Hematopoietic multipotent progenitor cell treated with erythropoietin and hydrocortisone succinate and interleukin-3 and kit ligand, for 6 days (in vitro differentiated cells): ENCODE measurements at places on chromosomes 1 and 21.
A peak's percentile ranks its signal among the peaks of the same experiment; 100 is the strongest.

DNA sequence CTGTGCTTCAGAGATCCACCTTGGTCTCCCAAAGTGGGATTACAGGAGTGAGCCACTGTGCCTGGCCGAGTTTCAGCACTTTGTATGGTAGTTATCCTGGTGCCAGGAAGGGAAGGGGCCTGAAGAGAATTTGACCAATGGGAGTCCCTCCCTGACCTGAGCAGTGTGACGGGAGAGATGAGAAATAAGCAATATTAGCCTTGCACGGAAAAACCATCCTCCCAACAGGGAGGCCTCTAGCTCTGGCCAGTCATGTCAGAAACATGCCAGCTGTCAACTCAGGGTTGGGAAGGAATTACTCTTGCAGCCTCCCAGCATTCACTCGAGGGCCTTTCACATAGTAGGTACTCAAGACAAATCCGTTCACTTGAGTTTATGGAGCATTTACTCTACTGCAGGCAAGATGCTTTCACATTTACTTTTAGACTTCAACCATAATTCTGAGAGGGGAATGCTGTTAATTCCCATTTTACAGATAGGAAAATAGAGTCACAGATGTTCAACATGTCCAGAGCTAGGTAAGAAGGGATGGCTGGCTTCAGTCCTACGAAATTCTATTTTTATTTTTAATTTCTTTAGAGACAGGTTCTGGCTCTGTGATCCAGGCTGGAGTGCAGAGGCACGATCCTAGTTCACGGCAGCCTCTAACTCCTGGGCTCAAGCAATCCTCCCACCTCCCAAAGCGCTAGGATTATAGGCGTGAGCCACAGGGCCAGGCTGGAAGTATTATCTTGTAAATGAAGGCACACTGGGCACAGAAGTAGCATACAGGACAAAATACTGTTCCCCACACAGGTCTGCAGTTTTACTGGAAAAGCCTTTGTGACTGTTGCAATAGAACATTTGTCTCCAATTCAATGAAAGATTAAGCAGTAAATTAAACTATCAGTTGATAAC, 3.2 kb upstream of the ATP13A2 start:
- no peak for DNase-seq

GRCh38 chr1:192272732-192273131, 44.1 kb upstream of the RGS21 start:
- DNase-seq = peak; percentile 32

DNA sequence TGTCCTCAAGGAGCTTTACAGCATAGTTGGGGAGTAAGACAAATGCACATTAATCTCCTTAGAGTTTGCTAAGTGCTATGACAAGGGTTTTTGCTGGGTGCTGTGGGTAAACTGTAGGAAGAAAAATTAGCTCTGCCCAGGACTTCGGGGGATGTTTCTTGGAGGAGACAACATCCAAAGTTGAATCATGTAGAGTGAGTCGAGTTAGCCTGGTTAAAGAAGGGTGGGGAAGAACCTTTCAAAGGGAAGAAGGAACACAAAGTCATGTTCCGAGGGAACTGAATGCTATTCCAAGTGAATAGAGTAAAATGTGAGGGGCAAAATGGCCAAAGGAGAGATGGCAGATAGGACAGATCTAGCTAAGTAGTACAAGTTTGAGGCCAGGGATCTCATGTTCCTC, 17.1 kb downstream of the SPRTN start:
- peak; percentile 14 for DNase-seq

DNA sequence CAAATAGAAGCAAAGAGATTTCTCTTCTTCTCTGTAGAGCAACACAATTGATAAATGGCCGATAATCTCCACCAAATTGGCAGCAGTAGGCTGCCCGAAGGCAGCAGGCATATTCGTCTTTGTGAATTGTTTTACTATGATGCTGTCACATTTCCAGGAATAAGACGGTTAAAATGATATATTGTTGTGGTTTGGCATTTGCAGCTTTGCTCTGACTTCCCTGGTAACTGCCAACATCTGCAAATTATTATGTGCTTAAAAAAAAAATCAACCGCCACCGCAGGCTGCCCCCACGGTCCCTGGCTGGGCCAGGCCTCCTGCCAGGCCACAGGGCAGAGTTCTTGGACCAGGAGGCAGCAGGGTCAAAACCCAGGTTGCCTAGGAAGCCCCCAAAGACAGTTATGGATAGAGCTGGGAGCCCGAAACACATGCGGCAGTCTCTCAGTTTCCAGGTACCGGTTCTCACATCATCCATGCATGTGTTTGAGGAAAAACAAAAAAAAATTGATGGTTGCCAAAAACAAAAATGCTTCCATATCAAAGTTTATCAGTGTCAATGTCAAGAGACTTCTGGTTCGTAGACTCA, 179.3 kb downstream of the ETS2 start:
- DNase-seq = peak; percentile 97

DNA sequence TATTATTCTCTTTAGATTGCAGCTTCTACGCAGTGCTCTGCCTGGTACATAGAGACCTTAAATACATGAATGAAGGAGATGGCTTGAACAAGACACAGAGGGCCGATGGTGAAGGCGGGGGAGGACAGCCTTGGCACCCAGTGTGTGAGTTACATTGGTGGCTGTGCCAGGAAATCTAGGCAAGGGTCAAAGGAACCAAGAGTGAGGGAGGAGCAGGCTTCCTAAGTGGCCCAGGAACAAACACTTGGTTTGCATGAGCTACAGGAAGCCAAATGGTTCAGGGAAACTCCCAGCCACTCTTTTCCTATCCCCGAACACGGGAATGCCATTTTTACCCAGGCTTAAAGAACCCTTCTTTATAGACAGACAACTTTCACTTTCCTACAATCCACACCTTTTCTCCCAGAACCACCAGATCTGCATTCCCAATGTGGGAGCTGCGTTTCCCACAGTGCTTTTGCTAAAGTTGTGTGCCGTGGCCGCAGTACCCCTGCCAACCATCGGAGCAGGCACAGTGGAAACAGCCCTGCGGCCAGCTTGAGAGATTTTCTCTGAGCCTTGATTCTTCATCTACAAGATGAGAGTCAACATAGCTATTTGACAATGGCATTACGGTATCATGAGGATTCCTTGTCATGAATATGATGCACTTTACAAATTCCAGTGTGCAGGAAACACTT, 3.5 kb upstream of the CLEC20A start:
- no peak for DNase-seq

DNA sequence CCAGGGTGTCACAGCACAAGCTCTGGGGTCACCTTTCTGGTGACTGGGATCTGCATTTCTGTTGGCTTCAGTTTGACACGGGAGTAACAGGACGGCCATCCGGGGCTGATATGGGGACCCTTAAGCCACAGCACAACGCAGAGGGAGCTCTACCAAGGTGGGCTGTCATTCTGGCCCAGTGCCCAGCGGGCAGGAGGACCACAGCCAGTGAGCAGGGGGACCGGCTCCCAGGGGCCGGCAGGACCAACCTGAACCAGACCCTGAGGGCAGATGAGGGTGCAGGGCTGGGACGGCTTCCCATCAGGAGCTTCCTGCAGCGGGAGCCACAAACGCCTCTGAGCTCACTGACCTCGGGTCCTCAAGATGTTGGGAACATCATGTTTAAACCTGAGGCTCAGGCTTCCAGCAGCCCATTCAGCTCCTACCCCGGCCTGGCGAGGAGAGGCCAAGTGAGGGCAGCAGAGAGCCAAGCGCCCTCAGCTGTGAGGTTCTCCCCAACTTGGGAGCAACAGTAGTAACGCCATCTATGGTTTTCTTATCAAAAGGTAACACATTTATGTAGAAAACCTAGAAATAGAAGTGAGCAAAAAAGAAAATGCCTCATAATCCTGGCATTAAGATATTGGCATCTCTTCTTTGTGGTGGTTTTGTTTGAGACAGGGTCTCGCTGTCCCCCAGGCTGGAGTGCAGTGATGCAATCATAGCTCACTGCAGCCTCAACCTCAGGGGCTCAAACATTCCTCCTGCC, 26.8 kb downstream of the TMEM201 start:
- peak; percentile 92 for DNase-seq

GRCh38 chr1:204299814-204300365, 59.8 kb downstream of the PLEKHA6 start:
- DNase-seq = no peak

GRCh38 chr1:115077286-115077983, 11.9 kb downstream of the TSPAN2 start:
- DNase-seq = no peak

- DNase-seq = no peak
Measured at GRCh38 chr1:53682881-53683280, 56.1 kb downstream of the GLIS1 start.

- no peak for DNase-seq
Measured at GRCh38 chr1:228038387-228039005, 31.7 kb downstream of the WNT3A start.

DNA sequence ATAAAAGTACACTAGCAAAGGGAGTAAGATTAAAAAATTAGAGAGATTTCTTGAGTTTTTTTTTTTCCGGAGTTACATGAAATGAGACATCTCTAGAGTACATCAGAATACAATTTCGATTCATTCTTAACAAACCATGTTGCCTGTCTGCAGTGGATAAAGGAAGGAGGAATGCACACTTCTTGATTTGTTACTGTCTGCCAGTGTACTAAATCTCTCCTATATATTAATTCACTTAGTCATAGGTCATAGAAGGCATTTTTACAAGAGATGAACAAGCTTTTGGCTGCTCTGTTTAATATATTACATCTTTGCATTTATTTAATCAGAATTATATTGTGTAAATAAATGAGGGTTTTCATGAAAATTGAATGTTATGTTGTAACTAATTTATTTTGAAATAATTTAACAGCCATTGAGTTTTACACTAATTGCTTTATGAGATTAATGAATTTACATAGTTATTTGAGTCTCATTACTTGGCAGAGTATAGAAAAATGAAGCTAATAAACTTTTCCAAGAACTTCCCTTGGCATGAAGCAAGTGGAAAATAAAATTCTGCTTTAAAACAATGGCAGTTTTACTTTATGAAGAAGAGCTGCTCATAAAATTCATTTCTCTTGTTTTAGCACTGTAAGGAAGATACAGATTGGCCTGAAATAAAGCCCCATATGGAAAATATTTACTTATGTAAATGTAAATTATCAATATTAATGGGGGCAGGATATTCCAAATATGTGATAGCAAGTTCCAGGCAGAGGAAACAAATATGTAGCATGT, 1284.7 kb downstream of the BRINP3 start:
- no peak for DNase-seq

DNA sequence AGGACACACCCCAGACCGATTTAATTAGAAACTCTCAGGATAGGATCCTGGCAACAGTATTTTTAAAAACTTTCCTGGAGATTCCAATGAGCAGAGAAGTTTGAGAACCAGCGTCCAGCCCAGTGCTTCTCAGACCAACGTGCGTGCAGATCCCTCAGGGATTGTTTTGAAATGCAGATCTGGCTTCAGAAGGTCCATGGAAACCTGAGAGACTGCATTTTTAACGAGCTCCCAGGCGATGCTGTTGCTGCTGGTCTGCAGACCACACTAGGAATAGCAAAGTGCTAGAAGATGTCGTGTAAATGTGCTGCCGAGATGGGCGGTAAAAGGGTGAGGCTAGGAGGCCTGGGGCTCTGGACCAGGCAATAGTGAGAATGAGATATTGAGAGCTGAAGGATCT, 18.4 kb upstream of the CASQ1 start:
- DNase-seq = no peak

DNA sequence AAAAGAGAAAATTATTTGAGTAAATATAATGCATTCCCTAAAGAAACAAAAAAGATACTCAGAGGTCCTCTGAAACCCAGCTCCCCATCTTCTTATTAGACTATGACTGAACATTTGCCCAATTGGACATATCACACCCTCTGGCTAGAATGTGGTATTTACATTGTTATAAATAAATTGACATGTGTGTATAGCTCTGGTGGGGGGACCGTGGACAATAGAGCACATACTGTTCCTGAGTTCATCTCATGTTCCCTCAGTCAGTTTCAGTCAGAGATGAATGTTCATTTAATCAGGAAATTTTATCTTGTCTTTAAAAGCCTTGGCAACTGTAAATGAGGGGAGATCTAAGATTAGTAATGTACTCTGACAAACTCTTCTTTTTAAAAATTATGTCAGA, 459.3 kb upstream of the ADAMTS5 start:
- no peak for DNase-seq

GRCh38 chr1:33599516-33600115, 127.2 kb downstream of the ZSCAN20 start:
- DNase-seq = no peak

- no peak for DNase-seq
Measured at GRCh38 chr1:66526036-66526435, 7.9 kb upstream of the SGIP1 start.

- no peak for DNase-seq
Measured at GRCh38 chr1:183278739-183279591, 92.9 kb downstream of the LAMC2 start.

DNA sequence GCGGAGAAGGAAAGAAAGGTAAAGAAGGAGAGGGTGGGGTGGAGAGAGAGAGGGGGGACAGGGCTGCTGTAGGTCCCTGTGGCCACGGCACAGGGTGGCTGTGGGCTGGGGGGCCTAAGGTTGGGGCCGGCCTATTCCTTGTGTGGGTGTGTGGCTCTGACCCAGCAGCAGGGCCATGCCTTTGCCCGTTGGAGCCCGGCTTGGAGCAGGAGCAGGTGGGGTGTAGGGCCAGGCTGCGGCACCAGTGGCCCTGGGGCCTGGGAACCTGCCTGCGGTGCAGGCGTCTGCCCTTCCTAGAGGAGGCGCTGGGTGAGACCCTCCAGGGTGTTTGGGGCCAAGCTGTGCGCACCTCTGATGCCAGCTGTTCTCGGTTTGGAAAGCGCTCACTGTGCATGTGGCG, 19.7 kb upstream of the SUMO3 start:
- DNase-seq = no peak

- no peak for DNase-seq
Measured at GRCh38 chr1:36691374-36691773, 208.7 kb upstream of the CSF3R start.

- no peak for DNase-seq
Measured at GRCh38 chr1:229105822-229106525, 164.9 kb upstream of the RAB4A start.

GRCh38 chr1:62238507-62238906, 43.9 kb downstream of the L1TD1 start:
- no peak for DNase-seq

- DNase-seq = no peak
Measured at GRCh38 chr1:155651861-155652661, 36.5 kb downstream of the YY1AP1 start.

DNA sequence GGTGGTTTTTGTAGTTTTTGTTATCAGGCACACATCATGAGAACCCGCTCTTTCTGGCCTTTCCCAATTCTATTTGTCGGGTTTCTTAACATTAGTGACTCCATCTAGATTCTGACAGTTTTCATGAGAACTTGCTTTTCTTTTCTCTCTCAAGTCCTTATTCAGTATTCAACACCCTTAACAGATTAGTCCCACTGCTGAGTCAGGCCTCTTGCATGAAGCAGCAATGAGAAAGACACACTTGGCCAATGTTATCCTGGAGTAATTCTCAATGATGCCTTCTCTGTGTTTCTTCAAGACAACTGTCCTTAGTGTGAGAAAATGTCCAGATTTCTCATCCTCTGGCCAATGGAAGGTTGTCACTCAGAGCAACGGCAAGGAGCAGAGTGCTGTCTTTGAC, 11.3 kb downstream of the FMO2 start:
- DNase-seq = no peak

- no peak for DNase-seq
Measured at GRCh38 chr21:15604413-15604812, 125.4 kb upstream of the USP25 start.

GRCh38 chr1:200075522-200075921, 48.0 kb downstream of the NR5A2 start:
- DNase-seq = no peak

GRCh38 chr21:46100426-46100825, 2.5 kb downstream of the COL6A2 start:
- DNase-seq = no peak
